ENCODE measurements at places on chromosomes 1 and 21.

DNA sequence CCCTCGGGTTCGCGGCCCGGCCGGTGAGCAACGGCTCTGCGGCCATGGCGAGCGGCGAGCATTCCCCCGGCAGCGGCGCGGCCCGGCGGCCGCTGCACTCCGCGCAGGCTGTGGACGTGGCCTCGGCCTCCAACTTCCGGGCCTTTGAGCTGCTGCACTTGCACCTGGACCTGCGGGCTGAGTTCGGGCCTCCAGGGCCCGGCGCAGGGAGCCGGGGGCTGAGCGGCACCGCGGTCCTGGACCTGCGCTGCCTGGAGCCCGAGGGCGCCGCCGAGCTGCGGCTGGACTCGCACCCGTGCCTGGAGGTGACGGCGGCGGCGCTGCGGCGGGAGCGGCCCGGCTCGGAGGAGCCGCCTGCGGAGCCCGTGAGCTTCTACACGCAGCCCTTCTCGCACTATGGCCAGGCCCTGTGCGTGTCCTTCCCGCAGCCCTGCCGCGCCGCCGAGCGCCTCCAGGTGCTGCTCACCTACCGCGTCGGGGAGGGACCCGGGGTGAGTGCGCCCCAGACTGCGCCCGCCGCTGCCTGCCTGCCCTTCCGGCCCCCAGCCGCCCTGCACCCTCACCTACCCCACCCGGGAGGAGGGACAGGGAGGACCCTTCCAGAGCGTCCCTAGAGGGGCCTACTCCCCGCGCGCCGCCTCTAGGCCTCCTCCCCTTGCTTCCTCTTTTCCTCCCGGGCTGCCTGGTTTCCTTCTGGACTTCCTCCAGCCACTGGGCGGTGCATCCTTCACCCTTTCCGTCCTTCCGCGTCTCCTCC lies at the start of gene RNPEP:
RNPEP (plus strand) TSS at position 26 of the 757 bp plus-strand sequence; CDS start at position 45, 19 bp downstream.
- DNase-seq, result peak; percentile 89

GRCh38 chr1:198932351-198932991 lies 293.6 kb downstream of the PTPRC start:
- DNase-seq, result no peak

DNA sequence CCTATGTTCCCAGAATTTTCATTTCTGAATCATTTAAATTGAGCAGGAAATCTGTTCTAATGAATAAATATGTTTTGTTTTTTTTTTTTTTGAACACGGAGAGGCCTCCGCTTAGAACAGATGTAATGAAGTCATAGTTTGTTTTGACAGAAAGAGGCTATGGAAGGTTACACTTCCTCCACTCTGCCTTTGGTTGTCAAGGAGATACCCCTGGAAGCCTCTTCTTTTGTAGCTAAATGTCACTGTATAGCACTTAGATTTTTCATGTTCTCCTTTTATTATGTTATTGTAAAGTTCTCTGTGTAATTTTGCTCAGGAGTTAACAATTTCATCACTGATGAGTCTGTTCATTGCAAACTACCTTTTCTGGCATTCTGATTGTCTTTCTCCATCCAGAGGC lies 22.7 kb upstream of the GNG12 start:
- no peak for DNase-seq

GRCh38 chr1:201506092-201506491 lies 831 bp downstream of the CSRP1 start:
- DNase-seq, result no peak

- no peak for DNase-seq
Observed at GRCh38 chr1:10598389-10598702, 123.6 kb downstream of the PEX14 start.

- DNase-seq, result no peak
Observed at GRCh38 chr21:19577381-19577780, 1173.8 kb upstream of the TMPRSS15 start.

GRCh38 chr1:230424391-230425251 lies 1.5 kb downstream of the PGBD5 start:
- DNase-seq, result no peak

GRCh38 chr1:238060061-238060460 lies 169.3 kb upstream of the ZP4 start:
- no peak for DNase-seq

DNA sequence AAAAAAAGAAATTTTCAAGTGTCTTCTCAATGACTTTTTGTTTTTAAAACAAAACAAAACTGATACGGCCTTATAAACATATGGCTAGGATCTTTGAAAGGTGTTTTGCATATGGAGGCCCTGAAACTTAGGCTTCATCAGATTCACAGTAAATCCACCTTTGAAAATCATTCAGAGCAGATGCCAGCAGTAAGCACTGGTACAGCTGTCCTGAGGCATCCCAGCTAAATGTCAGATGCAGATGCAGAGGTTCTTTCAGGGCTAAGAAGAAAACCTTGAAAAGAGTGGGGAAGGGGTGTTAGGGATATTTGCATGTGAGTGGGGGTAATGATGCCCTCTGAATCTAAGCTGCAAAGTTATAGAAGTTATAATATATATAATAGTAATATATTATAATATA lies 56.2 kb upstream of the GNG12 start:
- no peak for DNase-seq

DNA sequence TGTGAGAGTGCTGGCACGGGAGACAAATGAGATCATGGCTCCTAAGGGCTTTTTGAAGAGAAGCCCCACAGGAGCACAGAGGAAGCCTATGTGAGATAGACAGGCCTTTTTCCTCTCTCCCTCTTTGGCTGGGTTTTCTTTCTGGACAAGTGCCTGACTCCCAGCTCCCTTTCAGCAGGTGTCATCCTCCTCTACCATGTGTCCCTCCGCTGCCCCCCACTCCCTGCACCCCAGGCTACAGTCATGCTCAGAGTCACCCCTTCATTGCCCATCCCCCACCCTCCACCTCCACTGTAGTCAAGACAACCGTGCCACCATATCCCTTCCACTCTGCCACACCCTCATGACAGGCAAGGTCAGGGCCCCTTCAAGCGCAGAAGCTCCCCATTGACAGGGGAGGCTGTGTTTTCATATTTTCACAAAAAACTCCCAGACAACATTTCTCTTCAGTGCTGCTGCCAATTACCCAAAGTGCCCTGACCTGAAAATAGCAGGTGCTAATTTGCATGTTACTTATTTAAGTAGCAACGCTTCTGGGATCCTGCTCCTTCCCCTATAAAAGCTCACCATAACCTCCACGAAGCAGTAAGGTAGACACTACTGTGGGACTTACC lies 92.1 kb upstream of the IPO9 start:
- DNase-seq, result no peak

DNA sequence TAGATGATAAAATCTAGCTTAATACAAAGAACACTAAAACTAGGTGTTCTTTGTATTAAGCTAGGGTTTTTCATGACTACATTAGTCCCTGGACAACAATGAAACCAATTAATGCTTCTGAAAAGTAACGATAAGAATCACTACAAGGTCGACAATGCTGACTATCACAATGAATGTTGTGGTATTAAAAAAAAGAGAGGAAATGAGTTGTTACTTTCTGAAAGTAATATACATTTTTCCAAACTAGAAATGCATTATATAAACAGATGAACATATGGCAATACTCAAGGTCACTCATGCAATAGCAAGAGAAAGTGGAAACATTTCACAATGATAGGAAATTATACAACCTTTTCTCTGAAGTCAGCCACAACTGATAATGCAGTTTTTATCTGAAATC lies 19.0 kb downstream of the DPH5 start:
- no peak for DNase-seq

DNA sequence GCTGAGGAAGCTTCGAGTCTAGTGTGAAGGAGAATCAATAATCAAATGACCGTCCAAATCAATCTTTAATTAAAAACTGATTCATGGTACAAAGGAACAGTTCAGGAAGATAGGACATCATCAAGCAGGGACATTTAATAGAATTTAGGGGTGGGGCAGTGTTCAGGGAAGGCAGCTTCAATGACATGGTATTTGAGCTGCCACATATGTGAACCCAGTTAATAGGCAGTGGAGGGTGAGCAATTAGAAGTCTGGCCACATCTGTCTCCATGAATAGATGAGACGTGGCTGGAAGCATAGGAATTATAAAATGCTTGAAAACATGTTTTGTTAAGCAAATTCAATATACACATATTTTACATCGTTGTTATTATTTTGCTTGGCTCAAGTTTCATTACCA lies 362.7 kb downstream of the PRDM2 start:
- DNase-seq, result no peak

GRCh38 chr1:66294707-66295370 lies 239.1 kb upstream of the SGIP1 start:
- no peak for DNase-seq

GRCh38 chr21:34576041-34576511 lies 38.8 kb downstream of the RCAN1 start:
- no peak for DNase-seq

DNA sequence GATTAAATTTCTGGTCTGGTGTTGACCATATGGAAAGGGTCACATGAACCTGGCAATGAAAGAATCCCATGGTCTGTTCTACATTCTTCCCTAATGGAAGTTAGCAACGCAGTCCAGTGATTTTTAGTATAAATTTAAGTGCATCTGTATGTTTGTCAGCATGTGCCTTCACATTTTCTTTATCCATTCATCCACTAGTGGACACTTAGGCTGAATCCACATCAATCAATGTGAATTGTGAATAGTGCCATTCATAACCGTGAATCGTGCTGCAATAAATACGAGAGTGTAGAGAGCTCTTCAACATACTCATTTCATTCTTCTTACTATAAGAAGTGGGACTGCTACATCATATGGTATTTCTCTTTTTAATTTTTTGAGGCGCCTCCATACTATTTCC lies 12.7 kb upstream of the IFI16 start:
- DNase-seq, result no peak

GRCh38 chr1:228393268-228393701 lies 13.3 kb downstream of the TRIM11 start:
- DNase-seq, result peak; percentile 76

- DNase-seq, result peak; percentile 90
Observed at GRCh38 chr21:34510148-34511142, 1.6 kb downstream of the KCNE1 start.

- no peak for DNase-seq
Observed at GRCh38 chr1:168085401-168085872, 51.3 kb downstream of the GPR161 start.

- no peak for DNase-seq
Observed at GRCh38 chr1:165063181-165063965, 293.1 kb downstream of the LMX1A start.

GRCh38 chr1:152148981-152149380 lies 10.0 kb downstream of the RPTN start:
- no peak for DNase-seq

DNA sequence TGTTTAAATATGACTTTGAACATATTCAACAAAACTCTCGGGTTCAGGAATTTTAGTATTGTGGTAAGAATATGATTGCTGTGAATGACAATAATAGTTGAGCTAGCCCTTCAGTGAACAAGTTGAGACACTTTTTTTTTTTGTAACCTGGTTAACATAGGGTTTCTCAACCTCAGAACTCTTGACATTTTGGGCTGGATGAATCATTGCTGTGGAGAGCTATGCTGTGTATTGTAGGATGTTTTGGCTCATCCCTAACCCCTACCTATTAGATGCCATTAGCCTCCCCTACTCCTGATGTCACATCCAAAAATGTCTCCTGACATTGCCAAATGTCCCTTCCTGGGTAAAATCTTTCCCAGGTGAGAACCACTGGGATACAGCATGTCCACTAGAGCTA lies 113.7 kb downstream of the RUNX1 start:
- DNase-seq, result no peak

GRCh38 chr1:244361764-244362473 lies 89.8 kb downstream of the ADSS2 start:
- no peak for DNase-seq

- DNase-seq, result no peak
Observed at GRCh38 chr1:53896635-53897229, 2.7 kb downstream of the DIO1 start.

GRCh38 chr1:115222616-115223402 lies 115.2 kb downstream of the NGF start:
- no peak for DNase-seq

DNA sequence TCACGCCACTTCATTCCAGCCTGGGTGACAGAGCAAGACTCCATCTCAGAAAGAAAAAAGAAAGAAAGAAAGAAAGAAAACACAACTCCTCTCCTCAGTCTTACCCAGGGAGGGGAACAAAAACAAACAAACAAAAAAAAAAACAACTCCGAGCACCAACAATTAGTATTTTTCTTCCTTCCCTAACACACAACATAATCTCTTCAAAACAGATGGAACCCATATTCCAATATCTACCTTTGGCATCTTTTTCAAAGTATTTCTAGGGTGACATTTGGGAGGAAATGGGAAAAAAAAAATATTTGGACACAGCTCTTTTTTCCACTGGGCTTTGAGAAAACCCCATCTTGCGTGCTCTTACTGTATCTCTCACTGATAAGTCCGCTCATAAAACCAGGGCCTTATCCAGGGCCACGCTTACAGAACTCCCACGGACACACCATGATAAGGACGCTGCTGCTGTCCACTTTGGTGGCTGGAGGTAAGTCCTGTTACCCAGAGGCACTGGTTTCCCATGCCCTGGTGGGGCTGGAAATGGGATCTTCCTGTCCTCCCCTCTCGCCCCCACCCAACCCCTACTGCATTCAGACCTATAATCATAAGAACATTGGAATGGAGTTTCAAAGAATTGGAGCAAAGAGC lies at the start of gene CELA2A:
CELA2A (plus strand) TSS at position 420 of the 642 bp plus-strand sequence; CDS start at position 442, 22 bp downstream.
- no peak for DNase-seq

DNA sequence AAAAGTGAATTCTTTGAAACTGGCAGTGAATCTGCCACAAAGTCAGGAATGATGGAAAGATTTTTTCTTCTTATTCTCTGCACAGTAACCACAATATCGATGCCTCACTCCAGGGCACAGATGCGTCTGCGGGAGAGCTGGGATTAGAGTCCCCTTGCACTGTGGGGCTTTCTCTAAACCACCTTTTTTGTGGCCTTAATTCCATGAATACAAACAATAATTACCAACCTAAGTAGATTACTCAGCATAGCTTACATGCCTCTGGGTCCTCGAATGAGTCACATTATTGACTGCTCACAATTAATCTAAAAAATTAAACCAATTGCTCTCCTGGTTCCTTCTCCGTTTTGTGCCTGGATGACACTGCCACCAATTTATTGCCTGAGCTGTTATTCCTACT lies 125.8 kb downstream of the KAZN start:
- DNase-seq, result no peak

GRCh38 chr1:119027759-119028158 lies 39.6 kb upstream of the TBX15 start:
- no peak for DNase-seq

DNA sequence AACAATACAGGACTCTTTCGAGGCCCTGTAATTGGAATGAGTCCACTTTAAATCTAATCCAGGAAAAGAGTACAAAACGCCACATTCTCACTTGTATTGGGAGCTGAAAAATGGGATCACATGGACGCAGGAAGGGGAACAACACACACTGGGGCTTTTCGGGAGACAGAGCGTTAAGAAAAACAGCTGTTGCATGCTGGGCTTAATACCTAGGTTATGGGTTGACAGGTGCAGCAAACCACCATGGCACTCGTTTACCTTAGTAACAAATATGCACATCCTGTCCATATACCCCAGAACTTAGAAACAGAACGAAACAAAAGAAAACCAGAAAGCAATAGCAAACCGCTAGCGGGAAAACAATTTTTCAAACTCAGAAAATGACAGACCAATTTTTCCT lies 1532.7 kb upstream of the TPTE start:
- DNase-seq, result no peak

- DNase-seq, result no peak
Observed at GRCh38 chr1:6906783-6907182, 121.5 kb downstream of the CAMTA1 start.

GRCh38 chr1:52919051-52919722 lies 2.4 kb downstream of the ECHDC2 start:
- DNase-seq, result no peak

- DNase-seq, result no peak
Observed at GRCh38 chr1:84412316-84412942, 14.1 kb downstream of the DNASE2B start.

GRCh38 chr1:239778208-239778813 lies 313.4 kb upstream of the FMN2 start:
- DNase-seq, result no peak
